ENCODE measurements at places on chromosomes 4 and X.

DNA sequence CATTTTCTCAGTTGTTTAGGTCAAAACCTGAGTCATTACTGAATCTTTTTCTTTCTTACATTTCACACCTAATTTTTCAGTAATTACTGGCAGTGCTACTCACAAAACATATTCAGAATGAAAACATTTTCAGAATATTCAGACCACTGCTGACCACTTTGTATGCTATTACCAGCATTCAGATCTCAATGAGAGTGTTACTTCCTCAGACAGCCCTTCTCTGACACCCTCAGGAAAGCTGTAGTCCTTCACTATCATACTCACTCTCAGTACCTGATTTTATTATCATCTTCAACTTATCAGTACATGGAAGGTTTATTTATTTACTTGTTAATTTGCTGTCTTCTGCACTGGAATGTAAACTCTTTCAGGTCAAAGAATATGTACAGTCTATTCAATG, 12.3 kb upstream of the ALB start:
- no peak for DNase-seq

GRCh38 chr4:140893939-140894338, 137.8 kb upstream of the TBC1D9 start:
- no peak for DNase-seq

DNA sequence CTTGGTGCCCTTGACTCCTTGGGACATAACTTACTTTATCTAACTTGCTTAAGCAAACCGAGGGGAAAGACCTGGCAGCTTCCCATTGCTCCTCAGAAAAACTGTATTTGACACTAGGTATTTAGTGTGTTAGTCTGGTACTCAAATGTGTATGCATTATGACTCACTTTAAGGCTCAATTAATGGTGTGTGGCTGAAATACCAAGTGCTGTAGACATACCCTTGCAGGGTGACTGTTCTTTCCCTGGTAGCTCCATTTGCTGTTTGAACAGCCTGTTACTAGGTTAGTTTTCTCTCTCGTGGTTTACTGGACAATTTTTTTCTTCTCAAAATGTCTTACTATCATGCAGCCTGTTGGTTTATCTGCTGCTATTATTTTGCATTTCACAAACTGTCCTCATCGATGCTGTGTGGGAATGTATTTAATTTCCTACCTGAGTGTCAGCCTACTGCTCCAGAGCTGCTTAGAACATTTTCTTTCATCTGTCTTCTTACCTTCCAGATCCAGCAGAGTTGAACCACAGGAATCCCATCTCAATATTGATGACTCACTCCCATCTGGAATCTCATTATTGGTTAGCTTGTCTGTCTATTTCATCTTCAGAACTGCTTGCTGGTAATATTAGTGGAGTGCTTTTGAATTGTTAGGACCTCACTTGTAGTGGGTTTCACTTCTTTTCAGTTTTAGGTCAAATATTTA, 158.0 kb upstream of the FAT1 start:
- peak; percentile 76 for DNase-seq

DNA sequence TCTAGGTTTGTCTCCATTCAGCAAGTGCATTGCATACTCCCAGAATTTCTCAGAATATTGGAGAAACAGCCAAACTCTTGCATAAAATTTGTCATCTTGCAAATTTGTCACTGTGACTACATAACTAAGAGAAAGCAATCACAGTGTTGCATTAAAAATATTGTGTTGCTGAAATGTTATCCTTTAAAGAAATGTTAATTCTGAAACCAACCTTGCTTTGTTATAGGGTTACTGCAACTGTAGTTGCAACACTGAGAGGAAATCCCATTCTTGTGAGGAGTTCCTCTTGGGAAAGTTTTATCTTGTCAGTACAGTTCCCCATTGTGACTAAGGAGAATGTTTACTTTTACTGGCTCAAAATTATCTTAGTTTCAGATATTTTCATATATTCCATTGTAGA, 20.9 kb downstream of the CYBB start:
- DNase-seq: no peak

DNA sequence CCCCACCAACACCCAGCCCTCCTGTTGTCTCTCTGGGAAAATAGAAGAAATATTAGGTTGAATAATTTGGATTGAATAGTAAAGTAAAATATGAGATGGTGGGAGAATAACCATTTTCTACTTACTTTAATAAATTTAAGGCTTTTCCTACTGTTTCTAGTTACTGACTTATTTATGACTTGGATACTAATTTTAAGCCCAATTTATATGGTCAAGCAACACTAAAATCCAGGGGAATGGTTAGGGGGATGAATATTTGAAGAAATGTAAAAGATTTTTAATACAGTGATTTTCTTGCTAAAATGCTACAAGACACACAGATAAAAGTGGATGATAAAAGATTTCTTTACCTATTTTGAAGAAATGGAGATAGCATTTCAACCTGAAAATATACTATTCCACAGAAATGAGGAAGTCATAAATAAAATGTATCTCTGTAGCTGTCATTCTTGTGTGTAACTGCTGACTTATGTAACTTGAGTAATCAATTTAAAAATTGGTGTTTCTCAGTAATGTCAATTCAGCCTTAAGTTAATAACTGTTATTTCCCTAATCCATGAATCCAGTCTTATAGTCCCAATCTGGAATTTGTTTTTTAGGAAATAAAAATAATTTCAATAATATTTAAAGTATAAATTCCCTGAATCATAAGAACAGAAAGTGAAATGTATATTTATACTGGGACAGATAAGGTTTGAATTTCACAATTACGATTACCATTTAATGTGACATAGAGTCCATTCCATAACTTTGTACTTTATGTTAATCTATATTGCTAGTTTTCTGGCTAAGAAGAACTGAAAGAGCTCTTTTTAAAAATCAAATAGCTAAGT, 24.3 kb upstream of the IL2 start:
- no peak for DNase-seq

DNA sequence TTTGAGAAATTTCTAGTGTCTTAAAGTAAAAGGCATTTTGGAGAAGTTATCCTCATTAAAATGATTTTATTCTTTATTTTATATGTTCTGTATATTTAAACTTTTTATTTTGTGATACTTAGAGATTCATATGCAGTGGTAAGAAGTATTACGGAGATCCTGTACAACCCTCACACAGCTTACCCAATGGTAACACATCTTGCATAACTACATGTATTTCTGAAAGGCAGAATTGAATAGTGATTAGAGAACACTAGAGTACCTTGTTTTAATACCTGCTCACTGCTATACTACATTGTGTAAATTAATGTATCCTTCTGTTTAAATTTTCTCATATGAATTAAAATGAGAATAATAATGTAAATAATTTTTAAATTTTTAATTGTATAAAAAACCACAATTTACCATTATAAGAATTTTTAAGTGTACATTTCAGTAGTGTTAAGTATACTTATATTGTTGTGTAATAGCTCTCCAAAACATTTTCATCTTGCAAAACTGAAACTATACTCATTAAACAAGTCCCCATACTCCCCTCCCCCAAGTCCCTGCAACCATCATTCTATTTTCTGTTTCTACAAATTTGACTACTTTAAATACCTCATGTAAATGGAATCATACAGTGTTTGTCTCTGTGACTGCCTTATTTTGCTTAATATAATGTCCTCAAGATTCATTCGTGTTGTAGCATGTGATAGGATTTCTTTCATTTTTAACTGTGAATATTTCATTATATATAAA, 45.4 kb downstream of the INTS12 start:
- no peak for DNase-seq

- no peak for DNase-seq
Observed at GRCh38 chr4:28267166-28267565, 1406.5 kb downstream of the STIM2 start.
